ENCODE measurements at places on chromosomes 1 and 21.

- no peak for DNase-seq
These were observed 9.3 kb upstream of the FCAMR start for GRCh38 chr1:206979379-206980043.

- no peak for DNase-seq
These were observed 10.6 kb downstream of the CDC14A start for GRCh38 chr1:100362821-100363466.

GRCh38 chr21:35028451-35028978 is 20.6 kb downstream of the RUNX1 start:
- no peak for DNase-seq

GRCh38 chr1:41752514-41753170 is 166.1 kb downstream of the HIVEP3 start:
- no peak for DNase-seq

DNA sequence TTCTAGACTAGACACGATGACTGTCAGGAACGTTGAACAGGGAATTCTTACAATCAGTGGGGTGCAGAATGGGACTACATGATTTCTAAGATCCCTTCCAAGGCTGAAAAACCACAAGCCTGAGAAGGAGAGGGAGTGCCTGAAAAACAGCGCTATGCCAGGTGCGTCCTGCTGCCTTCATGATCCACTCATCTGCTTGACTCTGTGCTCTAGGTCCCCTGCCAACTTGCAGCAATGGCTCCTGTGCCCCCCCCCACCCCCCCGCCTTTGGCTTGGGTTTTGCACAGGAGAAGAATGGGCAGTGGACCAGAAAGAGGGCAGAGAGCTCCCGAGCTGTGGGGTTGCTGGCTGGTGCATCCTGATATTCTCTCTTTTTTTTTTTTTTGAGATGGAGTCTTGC is 5.9 kb downstream of the SLC2A7 start:
- no peak for DNase-seq

- no peak for DNase-seq
These were observed 228.5 kb downstream of the CACNA1E start for GRCh38 chr1:181711820-181712219.

DNA sequence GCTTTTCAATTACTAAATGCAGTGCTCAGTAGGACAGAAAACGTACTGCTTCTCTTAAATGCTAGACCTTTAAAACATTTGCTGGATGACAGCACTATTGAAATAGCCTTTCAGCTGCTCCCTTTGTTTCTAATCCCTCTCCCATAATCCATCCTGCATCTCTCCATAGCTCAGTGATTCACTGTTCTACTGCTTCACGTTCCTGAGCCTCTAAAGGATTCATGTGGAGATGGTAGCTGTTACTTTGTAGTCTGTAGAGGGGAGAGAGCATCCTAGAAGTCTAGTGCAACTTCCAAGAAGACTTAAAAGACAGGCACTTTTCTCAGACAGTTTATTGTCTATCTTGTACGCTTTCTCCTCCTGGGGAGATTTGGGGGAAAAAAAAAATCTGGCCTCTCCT is 51.4 kb downstream of the LRRC8B start:
- DNase-seq, result no peak

GRCh38 chr1:223653015-223653414 is 12.5 kb downstream of the CAPN8 start:
- DNase-seq, result no peak

- DNase-seq, result no peak
These were observed 175.8 kb downstream of the ADGRL2 start for GRCh38 chr1:81976539-81976938.

- no peak for DNase-seq
These were observed 36.5 kb downstream of the FHAD1 start for GRCh38 chr1:15283526-15283925.

GRCh38 chr1:44415013-44415412 is 10.0 kb downstream of the RNF220 start:
- no peak for DNase-seq

- no peak for DNase-seq
These were observed 19.4 kb downstream of the PRPF38A start for GRCh38 chr1:52423771-52424170.

- DNase-seq, result no peak
These were observed 35.2 kb upstream of the KCNJ15 start for GRCh38 chr21:38221594-38221993.

GRCh38 chr1:101185421-101185820 is 51.4 kb upstream of the S1PR1 start:
- DNase-seq, result no peak

GRCh38 chr1:174713796-174714195 is 266.0 kb downstream of the GPR52 start:
- DNase-seq, result no peak

DNA sequence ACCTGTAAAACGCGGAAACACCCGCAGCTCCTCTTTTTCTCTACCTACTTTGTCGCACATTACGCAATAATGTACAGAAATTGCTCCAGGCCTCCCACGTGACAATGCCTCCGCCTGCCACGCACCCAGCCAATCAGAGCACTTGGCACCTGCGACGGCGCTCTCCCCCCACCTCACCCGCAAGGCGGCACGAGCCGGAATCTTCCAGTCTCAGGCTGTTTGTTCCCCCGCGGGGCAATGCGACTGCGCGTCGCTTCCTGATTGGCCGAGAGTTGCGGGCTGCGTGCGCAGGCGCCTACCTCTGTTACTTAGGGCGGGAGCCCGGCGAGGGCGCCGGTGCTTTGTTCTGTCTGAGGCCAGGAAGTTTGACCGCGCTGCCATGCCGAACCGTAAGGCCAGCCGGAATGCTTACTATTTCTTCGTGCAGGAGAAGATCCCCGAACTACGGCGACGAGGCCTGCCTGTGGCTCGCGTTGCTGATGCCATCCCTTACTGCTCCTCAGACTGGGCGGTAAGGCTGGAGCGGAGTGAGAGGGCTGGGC is at the start of gene MAEL:
TSS of gene MAEL (plus strand) at position 307 of the 542 bp plus-strand sequence. CDS start at position 380, 73 bp downstream.
- no peak for DNase-seq

DNA sequence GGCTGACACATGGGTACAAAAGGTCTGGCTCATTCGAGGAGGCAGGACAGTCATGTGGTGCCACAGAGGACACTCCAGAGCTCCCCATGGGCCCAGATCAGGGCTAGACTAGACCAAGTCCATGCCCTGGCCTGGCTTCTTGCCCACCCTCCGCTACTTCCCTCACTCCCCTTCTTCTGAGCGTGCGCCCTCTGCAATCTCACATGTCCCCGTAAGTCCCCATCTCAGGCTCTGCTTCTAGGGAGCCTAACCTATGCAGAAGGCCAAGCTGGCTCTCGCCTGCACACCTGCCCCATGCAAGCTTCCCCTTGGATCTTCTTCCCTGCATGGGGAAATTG is 553.6 kb downstream of the PTPRU start:
- DNase-seq, result no peak

DNA sequence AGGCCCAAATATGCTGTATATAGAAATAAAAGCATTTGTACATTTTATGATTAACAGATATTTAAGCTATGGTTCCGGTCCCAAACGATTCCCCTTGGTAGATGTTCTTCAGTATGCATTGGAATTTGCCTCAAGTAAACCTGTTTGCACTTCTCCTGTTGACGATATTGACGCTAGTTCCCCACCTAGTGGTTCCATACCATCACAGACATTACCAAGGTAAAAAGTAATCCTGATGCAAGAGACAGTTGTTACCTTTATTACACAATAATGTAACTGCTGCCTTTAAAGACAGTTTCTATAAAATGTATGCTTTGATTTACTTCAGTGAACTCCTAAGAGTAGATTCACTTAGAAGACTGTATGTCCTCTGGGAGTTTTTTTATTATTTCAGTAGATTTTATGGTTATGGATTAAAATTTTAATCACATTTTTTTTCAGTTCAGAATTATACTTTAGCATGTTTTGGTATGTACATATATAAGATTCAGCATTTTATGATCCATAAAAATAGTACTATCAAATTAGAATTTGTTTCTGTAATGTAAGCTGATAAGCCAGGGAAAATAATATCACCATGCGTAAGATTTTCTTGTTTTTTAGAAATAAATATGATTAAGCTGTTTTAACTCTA is 96.5 kb downstream of the USP25 start:
- DNase-seq, result no peak

GRCh38 chr1:117335376-117336086 is 31.7 kb upstream of the MAN1A2 start:
- no peak for DNase-seq

- DNase-seq, result no peak
These were observed at the start of gene B3GALT5 for GRCh38 chr21:39612233-39613040. B3GALT5 (plus strand) TSS chr21:39612940; CDS start chr21:39660560, 47,620 bp downstream.

DNA sequence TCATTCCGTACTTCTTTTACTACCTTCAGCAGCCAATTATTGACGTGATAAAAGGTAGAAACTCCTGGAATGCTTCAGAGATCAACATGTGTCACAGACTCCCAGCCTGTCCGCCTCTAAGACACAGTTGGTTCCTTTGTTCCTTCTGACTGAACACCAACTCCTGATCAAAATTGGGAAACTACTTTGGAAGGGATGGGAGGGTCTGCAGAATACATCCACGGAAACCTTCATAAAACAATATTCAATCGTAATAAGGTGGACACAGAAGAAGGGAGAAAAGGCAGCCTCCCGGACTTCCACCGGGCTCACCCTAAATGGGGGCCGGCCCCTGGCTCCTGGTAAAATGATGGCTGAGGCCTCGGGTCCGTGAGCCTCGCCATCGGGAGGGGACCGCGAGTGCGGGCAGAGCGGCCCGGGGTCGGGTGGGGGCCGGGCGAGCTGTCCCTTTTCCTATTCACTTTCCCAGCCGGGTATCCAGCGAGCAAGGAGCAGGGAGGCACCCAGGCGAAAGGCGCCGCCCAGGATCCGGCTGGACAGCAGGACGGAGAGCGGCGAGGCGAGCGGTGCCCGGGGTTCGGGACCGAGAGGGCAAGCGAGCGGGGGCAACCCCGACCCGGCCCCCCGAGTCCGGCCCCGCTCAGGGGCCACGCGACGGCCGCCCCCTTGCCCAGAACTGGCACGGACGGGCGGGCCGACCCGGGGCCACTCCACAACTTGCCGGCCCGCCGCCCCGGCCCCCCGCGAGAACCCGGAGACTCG is 805 bp downstream of the NRIP1 start:
- DNase-seq, result no peak

DNA sequence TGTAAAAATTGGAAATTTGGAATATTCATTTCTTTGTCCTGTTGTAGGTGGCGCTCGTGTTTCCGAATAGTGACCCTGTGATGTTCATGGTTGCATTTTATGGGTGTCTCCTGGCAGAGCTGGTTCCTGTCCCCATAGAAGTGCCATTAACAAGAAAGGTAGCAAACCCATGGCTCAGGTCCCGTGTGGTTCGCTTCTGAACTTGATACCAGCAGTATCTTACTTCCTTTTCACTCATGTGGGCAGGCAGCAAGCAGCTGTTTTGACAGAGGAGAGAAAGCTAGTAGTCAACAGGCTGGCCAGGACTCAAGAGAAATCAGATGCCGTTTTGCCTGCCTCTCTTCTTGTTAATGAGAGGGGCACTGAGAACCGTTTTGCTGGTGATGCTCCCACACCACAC is 72.8 kb downstream of the S100B start:
- no peak for DNase-seq

- no peak for DNase-seq
These were observed 162.2 kb downstream of the PLXNA2 start for GRCh38 chr1:208081972-208082371.

GRCh38 chr1:167561753-167562152 is 8.2 kb upstream of the CREG1 start:
- no peak for DNase-seq

GRCh38 chr1:156930483-156930882 is 10.1 kb downstream of the LRRC71 start:
- DNase-seq, result no peak

DNA sequence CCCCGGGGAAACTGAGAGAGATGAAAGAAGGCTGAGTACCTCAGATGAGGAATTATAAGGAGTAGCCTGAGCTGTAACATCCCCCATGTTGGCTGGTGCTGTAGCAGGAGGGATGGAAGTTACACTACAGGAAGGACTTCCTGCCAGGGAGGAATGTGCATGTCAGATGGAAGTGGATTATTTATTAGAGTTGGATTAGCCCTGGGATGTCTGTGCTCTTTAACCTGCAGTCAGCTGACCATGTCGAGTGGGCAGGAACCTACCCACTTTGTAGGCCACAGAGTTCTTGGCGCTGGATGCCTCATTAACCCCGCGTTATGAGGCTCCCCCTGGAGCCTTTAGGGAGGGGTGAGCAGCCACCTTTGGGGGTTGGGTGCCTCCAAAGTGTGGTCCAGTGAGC is 757 bp upstream of the SEMA4A start:
- no peak for DNase-seq

DNA sequence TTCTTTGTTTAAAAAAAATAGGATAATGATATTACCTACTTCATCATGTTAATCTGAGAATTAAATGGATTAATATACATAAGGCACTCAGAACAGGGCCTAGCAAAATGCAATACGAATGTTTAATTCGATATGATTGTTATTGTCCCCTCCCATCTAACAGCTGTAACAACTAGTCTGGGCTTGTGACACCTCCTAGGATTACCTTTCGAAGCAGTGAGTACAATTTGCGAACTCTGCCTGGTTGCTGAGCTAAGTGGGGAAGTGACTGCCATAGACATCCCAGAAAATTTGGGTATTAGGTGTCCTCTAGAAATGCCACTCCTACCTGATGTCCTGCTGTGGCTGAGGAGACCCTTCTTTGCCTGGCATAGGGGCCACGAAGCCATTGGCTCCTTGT is 3.0 kb downstream of the RASSF5 start:
- DNase-seq, result no peak

- no peak for DNase-seq
These were observed 40.6 kb upstream of the MAP10 start for GRCh38 chr1:232764458-232765251.

DNA sequence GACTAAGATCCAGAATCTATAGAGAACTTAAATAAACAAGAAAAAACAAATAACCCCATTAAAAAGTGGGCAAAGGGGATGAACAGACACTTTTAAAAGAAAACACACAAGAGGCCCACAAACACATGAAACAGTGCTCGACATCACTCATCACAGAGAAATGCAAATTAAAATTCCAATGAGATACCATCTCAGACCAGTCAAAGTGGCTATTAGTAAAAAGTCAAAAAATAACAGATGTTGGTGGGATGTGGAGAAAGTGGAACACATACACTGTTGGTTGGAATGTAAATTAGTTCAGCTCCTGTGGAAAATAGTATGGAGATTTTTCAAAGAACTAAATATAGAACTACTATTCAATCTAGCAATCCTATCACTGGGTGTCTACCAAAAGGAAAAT is 143.1 kb downstream of the IFI44 start:
- no peak for DNase-seq

DNA sequence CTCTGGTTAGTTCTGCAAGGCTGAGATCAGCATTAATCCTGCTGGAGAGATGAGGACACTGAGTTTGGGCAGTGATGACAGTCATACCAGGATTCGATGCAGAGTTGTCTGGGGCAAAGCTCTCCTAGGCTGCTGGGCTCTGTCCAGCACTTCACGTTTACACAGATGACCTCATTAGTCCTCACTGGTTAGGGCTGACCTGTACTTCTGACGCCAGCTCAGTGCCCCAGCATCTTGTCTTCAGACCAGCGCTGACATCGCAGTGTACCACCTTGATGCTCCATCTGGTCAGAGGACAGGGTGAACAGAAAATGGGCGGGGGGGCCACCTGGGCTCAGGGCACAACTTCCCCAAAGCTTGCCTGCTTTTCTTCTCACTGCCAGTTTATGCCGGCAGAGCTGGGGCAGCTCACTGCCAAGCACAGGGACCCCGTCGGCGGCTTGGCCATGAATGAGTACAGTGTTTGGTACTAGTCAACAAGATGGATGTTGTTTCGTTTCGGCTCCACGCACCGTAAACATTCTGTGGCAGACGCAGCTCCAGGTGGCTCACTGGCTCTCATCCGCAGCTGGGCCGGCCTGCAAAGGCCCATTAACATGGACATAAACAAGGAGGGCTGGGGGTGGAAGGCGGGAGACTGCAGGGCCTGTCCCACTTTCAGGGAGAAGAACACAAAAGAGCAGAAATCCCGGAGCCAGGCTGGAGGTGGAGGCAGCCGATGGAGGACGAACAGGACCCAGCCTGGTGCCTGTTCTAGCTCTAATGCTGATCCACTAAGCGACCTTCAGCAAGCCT is 118.7 kb downstream of the GLIS1 start:
- DNase-seq, result no peak

Data from NCI-H774 (cell line).